GM04504 (cell line): ENCODE measurements at places on chromosomes 11 and 22.

DNA sequence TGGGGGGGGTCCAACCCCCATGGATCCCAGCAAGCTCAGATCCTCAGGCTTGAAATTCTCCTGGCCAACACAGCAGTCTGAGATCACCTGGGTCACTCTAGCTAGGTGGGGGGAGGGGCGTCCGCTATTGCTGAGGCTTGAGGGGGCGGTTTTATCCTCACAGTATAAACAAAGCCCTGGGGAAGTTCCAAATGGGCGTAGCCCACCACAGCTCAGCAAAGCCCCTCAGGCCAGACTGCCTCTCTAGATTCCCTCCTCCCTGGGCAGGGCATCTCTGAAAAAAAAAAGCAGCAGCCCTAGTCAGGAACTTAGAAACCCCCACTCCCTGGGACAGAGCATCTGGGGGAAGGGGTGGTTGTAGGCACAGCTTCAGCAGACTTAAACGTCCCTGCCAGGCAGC, 16.7 kb downstream of the TRPC6 start:
- DNase-seq = no peak

DNA sequence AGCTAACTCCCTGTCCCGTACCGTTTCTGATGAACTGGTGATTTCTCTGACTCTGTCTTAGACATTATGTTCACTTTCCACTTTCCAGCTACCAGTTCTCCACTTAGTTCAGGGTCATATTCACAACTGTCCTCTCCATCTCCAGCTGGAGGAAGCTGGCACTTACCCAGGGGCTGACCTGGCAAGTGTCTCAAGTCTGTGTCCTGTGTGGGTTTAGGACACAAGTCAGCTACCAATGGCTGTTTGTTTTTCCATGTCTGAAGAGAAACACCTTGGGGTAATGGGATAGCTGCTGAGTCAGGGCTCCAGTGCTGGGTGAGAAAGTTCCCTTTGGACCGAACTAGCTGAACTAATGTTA, 134.4 kb downstream of the CSNK2A3 start:
- no peak for DNase-seq

- no peak for DNase-seq
Observed at GRCh38 chr22:38455530-38456271, 702 bp upstream of the KCNJ4 start.

DNA sequence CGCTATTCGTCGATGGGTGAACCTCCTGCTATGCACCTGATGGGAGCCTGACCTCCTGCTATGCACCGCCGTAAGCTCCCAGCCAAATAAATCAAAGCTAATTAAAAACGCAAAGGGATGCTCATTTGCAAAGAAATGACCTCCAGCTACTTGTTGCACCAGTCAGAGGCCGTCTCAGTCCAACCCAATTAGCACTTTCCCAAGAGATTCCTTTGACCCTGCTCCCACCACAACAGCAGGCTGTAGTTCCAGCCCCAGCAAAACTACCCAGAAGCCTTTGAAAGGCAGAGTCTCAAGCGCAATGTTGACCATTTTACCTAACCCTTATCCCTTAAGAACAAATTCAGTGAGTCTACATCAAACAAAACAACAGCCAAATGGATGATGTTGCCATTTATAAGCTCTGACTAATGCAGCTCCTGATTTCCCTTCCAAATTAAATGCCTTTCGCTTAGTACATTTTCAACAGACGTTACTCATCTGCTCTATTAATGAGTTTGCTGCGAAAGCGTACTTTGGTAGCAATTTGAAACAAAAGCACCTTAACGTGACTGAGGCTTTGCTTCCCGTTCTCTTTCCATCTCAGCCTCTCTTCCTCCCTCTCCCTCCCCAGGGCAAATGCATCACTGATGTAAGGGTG, 17.2 kb upstream of the BSX start:
- DNase-seq = no peak

GRCh38 chr11:11992257-11993212, 15.9 kb downstream of the DKK3 start:
- no peak for DNase-seq

GRCh38 chr22:48235744-48236143, 1473.3 kb downstream of the TBC1D22A start:
- DNase-seq = no peak

- DNase-seq = no peak
Observed at GRCh38 chr22:21642584-21643448, 714 bp downstream of the SDF2L1 start.
